Left lung (tissue), 14 donors: ENCODE measurements at places on chromosomes 7 and 10.

DNA sequence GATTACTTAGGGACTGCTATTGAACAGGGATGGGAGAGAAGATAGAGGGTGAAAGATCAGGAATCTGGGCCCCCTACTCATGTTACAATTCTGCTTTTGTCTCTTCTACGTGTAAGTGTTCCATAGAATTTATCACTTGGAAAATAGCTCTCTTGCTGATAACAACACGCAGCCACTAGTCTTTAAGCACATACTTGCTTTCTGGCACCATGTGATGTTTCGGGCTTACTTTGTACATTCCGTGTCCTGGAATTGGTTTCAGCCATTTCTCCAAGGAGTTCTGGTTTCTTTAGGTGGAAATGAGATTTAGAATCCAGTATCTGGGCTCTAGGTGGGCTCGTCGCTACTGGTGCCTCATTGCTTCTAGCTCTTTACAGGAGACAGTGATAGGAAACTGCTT, 59.7 kb downstream of the TFAM start:
- DNase-seq: no peak

DNA sequence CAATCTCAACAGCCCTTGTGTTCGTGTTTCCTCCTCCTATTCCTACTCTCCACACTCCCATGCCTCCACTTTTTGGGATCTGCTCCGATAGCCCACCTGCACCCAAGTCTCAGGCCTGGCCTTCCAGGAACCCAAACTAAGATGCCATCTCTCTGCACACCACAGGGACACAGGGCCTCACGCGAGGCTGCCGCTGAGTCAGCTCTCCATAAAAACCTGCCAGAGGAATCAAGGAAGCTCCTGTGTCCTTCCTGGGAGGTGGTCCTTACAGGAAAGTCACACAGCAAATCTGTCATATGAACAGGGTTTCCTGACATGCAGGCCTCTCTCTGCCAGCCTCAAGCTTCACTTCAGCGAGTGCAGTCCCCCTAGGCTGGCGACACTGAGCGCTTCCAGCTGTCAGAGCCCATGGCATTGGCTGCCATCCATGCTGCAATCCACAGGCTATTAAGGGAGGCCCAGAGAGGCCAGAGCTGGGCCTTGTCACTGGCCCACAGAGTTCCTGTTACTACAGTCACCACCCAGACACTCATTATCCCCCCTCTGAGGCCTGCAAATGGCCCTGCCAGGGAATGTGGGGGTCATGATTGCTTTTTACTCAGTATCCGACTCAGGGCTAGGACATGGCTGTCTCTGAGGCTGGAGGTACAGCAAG, 151.4 kb downstream of the OAT start:
- peak; percentile 33 for DNase-seq

- DNase-seq: no peak
Measured at GRCh38 chr10:111354859-111355258, 278.0 kb downstream of the ADRA2A start.

DNA sequence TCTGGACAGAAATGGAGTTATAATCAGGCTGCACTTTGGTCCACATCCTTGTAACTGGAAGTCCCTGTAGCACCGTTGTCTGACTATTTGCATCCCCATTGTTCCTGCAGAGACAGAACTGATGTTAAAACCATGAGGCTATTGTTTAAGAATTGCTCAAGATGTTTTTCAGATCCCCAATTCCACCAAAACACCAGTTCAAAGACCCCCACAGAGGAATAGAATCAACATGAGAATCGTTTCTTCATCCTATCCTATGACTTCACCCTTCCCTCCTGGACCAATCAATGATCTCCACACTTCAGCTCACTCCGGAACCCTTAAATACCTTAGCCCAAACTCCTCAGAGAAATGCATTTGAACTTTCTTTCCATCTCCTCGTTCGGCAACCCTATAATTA, 57.1 kb upstream of the GRID1 start:
- DNase-seq: no peak
